Smooth muscle cell of trachea (primary cell): ENCODE measurements at places on chromosomes 13 and 19. TPM values are rescaled to one million over a fixed set of nuclear protein-coding genes. Genes with fewer than 3 reads are reported as not detected.

SULT2A1 gene
- not detected in 2 replicates for total RNA-seq

CLEC11A gene
- 64.9 and 117 TPM in 2 replicates for total RNA-seq

GPR12 gene
- not detected in 2 replicates for total RNA-seq

KCTD15 gene
- total RNA-seq: 8.6 and 13.6 TPM in 2 replicates

SPRED3 gene
- 0.66 and 2.9 TPM in 2 replicates for total RNA-seq

KIR2DL4 gene
- total RNA-seq: not detected in 2 replicates

FOXA3 gene
- total RNA-seq: not detected in 2 replicates

BORCS8 gene
- 12.2 and 15.7 TPM in 2 replicates for total RNA-seq

MZT1 gene
- total RNA-seq: 5.1 and 12.9 TPM in 2 replicates

GAS6 gene
- 90.5 and 151 TPM in 2 replicates for total RNA-seq

CYP2A7 gene
- total RNA-seq: not detected in 2 replicates

ZNF649 gene
- total RNA-seq: 3.8 and 4.8 TPM in 2 replicates

AP1M2 gene
- total RNA-seq: not detected in 2 replicates

ERICH6B gene
- total RNA-seq: not detected in 2 replicates

CEACAM7 gene
- not detected in 2 replicates for total RNA-seq

SBSN gene
- 2.9 and 10.6 TPM in 2 replicates for total RNA-seq

SHISA7 gene
- total RNA-seq: under 0.01 TPM in 1 of 2 replicates, not detected in the other

GZMM gene
- 0.17 TPM in 1 of 2 replicates, not detected in the other for total RNA-seq
